Activated T-helper 1 cell treated with anti-CD3 and anti-CD28 coated beads, Interleukin-2, amount 50 U/mL, for 16 hours (primary cell): ENCODE measurements at places on chromosomes 4 and X.

DNA sequence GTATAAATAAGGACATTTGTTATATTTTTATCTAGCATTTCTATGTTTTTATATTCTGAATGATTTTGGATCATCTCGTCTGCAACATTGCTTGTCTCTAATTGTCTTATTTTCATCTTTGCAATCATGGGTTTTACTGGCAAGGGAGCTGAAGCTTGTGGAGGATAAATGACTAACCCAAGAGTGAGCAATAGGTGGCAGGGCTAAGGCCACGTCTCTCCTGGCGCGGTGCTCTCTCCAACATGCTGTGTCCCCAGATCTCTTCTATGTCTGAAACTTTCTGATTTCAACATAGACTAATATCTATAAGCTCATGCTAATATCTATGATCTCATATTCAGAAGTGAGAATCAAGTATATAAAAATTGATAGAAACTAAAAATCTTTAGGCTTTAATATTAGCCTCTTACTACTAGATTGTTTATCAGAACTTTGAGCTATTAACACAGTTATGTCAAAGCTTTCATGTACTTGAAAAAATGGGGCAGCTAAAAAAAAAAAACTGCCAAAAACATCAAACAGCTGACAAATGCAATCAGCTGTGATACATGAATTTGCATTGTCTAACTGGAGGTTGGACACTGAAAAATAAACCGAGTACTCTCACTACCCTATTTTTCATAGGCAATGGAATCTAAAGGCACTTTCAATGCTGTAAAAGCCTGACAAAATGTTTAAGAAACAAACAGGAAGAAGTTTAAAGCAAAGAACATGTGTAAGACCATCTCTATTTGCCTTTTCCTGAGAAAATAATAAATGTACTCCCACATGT is 169.2 kb downstream of the TMA16 start:
- no peak for DNase-seq

- DNase-seq: no peak
Measured at GRCh38 chrX:55240788-55241340, 20.7 kb downstream of the PAGE5 start.

DNA sequence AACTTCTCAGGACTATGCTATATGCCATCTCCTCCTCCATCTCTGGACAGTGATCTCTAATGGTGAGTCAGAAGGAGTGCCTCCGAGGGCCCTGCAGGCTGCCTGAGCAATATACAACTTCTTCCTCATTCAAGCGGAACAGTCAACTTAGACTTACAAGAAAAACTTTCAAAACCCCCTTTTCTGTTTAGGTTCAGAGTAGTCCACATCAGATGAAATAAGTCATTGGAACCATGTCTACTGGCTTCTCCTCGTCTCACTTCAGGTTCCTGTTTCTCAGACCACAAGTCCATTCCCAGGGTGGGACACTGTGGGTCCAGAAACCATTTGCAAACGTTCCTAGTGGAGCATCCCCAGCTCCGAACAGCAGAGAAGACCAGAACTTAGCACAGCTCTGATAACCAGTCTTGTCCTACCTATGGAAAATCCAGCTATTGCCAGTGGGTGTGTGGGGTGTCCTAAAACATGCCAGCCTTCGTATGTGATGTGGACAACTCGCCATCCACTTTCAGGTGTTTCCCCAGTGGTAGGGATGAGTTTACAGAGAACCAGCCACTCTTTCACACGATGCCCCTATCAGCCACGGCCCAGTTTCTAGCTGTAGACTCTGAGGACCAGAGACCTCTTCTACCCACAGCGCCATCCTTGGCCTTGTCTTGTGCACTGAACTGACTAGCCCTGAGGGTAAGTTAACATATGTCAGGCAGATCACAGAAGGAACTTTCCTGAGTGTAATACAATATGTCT is 32.7 kb upstream of the NKRF start:
- no peak for DNase-seq

- no peak for DNase-seq
Measured at GRCh38 chr4:178784491-178784890, 1342.3 kb upstream of the AGA start.

DNA sequence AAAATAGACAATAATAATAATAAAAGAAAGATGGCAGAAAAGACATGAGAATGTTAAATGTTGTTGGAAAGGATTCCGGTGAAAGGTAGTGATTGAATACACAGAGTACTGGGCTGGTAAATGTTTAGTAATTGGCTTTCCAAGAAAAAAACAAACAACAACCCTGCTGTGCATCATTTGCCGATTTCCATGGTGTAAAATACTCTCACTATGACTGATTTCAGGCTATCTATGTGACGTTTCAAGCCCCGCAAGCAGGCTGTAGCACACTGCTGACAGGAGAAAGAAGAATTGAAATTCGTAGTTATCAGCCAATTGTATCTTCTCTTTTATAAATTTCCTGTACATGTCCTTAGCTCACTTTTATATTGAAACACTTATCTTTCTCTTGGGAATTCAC is 13.6 kb upstream of the SEPTIN6 start:
- no peak for DNase-seq

DNA sequence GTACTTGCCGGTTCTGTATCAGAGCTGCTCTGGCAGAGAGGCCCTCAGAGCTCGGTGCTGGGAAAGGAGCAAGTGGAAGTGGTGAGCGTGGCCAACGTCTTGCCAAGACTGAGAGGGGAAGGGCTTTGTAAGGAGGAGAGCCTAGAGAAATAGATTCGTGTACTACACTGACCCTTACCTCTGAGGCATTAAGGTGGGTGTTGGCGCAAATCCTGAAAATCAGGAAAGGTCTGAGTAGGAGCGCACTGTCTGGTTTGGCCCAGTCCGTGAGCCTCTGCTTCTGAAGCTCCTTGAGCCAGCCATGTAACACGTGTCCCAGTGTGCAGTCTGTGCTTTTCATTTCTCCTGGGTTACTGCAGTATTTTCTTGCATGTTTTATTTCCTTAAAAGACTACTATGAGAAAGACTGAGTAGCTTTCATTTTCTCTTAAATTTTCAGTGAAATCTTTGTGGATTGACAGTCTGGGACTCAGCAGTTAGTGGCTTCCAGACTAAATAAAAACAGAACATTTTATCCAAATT is 140.5 kb downstream of the SOWAHB start:
- no peak for DNase-seq

- DNase-seq: no peak
Measured at GRCh38 chr4:125985856-125986255, 671.1 kb downstream of the FAT4 start.

DNA sequence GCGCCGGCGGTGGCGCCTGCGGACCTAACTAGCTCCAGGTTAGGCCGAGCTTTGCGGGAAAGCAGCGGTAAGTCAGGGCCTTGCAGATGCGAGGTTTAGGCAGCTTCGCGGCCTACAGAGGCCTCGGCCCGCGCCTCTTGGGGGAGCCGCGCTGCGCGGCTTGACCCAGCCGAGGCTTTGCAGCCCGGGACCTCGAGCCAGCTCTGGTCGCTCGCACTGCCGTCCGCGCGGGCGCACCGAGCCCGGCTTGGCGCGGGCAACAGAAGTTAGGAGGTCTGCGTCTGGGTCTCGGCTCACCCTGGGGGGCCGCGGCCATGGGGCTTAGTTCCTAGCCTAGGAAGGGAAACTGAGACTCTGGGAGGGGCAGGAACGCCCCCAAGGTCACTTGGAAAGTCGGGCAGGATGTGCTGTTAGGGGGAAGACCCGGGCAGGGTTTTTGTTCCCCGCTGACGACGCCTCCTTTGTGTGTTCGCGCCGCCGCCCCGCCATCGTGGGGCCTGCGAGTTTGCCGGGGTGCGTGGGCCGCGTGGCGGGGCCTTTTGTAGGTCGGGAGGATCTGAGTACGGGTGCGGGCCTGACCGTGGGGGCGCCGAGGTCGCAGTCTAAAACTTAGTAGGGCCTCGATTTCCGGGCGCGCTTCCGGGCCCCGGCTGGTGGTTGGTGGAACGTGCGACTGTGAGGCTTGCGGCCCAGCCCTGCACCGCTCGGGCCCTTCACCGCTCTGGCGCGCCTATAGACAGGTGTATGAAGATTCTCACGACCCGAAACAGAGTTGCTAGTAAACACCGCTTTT is 482 bp downstream of the RNF4 start:
- peak; percentile 62 for DNase-seq

DNA sequence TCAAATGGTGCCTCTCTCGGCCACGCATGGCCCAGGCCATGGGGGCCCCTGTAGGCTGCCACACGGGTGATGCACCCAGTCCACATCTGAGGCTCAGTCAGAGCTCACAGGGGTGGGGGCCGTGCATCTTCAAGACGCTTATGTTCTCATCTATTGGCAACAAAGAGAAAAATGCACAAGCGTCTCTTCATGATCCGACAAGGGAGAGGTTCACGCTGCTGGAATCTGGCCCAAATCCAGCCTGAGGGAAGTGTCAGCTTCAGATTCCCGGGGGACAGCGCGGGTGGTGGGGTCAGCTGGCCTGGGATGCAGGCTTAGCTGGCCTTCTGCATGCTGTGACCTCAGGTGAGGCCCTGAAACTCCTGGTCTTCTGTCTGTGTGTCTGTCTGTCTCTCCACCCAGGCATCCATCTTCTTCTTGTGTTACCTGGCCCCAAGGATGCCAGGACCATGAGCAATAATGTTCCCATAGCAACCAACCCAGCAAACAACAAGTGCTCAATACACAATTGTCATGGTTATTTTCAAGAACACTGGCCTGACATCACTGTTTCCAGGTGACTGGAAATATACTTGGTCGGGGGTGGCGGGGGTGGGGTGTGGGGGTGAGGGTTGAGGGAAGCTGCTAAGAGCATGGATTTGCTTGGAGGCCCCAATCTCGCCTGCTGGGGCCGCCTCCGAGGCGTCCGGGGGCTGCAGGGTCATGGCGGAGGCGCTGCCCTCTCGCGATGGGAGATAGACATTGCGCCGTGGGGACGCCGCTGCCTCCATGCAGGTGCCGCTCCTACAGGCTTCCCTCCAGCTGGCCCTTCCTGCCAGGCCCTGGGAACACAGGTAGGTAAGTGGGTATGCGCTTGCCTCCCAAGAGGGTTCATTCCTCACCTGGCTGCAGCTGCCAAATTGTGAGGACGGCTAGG is 48.3 kb downstream of the ABLIM2 start:
- no peak for DNase-seq

- no peak for DNase-seq
Measured at GRCh38 chr4:99394896-99395295, 40.2 kb downstream of the ADH7 start.

DNA sequence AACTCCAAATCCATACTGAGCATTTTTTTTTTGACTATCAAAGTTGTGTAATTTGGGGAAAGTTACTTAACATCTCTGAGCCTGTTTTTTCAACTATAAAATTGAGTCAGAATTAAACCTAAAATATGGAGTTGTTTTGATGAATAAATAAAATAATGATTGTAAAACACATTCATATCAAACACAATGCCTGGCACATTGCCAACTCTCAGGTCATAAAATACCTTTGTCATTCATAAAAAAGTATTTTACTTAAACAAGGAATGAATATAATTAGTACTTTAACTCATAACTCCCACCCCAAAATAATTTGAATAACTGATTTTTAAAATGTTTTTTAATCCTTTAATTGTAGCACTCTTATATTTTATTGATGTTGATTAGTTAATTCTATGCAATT is 3.8 kb upstream of the GPR174 start:
- no peak for DNase-seq

- no peak for DNase-seq
Measured at GRCh38 chr4:165502916-165503907, 124.4 kb downstream of the CPE start.

DNA sequence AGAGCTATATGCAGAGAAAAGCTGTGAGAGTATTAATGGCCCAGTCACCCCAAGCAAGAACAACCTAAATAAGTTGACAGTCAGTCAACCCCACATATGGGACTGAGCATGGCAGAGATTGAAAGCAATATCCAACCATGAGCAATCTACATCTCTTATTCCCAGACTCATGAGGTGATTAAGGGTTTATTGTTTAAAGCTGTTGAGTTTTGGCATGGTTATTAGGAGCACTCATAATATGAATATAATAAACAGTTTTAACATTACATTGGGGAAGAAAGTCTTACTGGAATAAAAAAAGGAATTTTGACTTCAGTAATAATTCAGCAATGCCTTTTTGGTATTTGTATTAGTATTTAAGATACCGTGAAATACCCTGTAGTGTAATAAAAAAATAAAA is 1627.4 kb downstream of the STIM2 start:
- no peak for DNase-seq
